Chondrocyte (in vitro differentiated cells): ENCODE measurements at places on chromosomes 6 and 20.
A peak's percentile ranks its signal among the peaks of the same experiment; 100 is the strongest.

GRCh38 chr20:17825252-17825959 lies 125.6 kb downstream of the BANF2 start:
- no peak for DNase-seq

GRCh38 chr20:43895235-43895634 lies 19.4 kb upstream of the TOX2 start:
- no peak for DNase-seq

- DNase-seq: no peak
Measured at GRCh38 chr20:19617256-19617655, 140.8 kb upstream of the RIN2 start.

DNA sequence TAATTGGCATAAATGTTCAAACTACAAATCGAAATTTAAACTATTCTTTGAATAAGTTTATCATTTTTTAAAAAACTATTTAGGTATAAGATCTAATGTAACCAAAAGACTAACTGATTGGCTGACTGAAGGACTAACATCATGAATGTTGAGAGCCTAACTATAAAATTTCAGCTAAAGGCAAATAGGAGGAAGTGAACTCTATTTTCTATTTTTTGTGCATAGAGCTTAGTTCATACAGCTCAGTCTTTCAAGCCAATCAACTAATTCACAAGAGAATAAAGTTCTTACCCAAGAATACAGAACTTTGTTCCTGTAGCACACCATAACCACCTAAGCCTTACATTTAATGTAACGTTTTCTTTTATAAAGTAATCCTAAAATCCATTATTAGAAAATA lies 46.3 kb upstream of the STXBP5 start:
- DNase-seq: no peak

- DNase-seq: no peak
Measured at GRCh38 chr20:34952671-34953070, 2.9 kb downstream of the GSS start.

- no peak for DNase-seq
Measured at GRCh38 chr6:169950558-169950957, 199.1 kb downstream of the ERMARD start.

DNA sequence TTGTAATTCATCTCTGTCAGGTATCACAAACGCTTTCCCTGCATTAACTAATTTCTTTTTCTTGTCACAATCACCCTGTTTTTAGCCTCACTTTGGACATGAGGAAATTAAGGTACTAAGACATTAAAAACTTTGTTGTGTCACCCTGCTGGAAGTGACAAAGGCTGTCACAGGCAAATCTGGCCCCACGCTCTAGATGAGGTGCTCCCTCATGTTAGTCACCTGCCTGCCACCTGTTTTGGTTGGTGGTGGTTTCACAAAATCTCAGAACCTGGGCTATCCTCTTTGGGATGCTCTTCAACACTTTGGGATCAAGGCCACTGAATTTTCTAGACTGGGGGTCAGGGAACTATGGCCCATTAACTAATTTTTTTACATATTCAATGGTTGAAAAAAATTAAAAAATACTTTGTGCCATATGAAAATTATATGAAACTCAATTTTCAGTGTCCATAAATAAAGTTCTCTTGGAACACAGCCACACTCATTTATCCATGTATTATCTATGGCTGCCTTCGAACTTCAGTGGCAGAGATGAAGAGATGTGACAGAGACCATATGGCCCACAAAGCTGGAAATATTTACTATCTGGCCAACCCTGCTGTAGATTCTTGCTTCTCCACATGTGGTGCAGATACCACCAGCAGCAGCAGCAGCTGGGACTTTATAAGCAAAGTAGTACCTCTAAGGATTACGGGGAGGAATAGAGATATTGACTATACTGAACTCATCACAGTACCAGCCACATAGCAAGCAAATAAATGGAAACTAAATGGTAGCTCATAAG lies 16.1 kb upstream of the TNFAIP3 start:
- no peak for DNase-seq

- no peak for DNase-seq
Measured at GRCh38 chr20:50108556-50109235, 4.3 kb downstream of the UBE2V1 start.

GRCh38 chr6:151948002-151948743 lies 140.7 kb downstream of the ESR1 start:
- no peak for DNase-seq

GRCh38 chr6:142246960-142247359 lies 54.8 kb upstream of the ADGRG6 start:
- no peak for DNase-seq

DNA sequence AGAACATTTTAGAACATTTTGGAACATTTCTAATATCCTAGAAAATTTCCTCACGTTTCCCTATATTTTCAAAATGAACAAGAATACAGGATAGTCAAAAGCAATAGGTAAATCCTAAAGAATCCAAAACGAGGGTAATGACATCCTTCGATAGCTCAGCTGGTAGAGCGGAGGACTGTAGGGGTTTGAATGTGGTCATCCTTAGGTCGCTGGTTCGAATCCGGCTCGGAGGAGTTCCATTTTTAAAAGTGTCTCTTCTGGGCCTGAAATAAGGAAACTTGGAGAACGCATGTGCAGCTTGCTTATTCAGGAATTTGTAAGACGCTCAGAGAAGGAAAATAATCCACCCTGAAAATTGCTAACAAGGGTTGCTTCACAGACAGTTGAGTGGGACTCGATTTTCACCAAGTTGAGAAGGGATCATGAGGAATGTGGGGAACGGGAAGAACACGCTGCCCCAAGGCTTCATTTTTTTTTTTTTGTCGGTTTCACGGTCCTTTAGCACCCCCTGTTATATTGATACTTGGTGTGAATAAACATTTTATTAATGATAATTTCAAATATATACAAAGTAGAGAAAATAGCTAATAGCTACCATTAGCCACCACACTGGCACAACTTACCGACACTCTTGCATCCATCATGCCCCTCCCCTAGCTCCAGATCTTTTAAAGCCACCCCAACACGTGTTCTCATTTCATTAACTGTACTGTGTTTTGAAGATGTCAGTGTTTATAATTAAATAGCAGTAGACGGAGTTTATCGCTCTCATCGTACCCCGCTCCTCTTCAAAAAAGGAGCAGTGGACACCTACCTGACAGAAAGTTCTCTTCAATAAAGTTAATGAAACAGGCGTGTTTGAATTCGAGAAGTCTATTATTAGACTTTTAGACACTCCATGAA lies 1.8 kb upstream of the ABT1 start:
- no peak for DNase-seq

DNA sequence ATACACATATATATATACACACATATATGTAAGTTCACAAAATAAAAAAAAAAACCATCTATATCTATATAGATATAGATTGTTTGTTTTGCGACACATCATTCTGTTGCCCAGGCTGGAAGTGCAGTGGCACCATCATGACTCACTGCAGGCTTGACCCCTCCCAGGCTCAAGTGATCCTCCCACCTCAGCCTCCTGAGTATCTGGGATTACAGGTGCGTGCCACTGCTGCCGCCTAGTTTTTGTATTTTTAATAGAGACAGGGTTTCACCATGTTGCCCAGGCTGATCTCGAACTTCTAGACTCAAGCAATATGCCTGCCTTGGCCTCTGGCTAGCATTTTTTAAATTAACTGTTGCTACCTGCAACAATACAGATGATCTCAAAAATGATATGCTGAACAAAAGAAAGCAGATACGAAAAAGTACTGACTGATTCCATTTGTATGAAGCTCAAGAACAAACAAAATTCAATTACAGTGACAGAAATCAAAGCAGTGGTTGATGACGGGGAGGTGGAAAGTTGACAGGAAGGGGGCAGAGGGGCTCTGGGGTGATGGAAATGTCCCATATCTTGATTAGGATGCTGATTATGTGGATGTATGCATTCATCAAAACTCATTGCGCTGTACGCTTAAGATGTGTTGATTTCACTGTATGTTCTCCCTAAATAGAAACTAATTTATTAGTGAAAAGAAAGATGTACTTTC lies 49.6 kb downstream of the ATXN1 start:
- DNase-seq: no peak

- no peak for DNase-seq
Measured at GRCh38 chr6:156779206-156780094, 2.3 kb downstream of the ARID1B start.

GRCh38 chr6:157607317-157608109 lies 215.5 kb upstream of the SNX9 start:
- no peak for DNase-seq

GRCh38 chr6:2810092-2810671 lies 31.5 kb downstream of the SERPINB1 start:
- no peak for DNase-seq

- no peak for DNase-seq
Measured at GRCh38 chr6:83190626-83191025, 2.4 kb downstream of the PGM3 start.

GRCh38 chr20:23007886-23008655 lies 27.0 kb upstream of the SSTR4 start:
- no peak for DNase-seq

DNA sequence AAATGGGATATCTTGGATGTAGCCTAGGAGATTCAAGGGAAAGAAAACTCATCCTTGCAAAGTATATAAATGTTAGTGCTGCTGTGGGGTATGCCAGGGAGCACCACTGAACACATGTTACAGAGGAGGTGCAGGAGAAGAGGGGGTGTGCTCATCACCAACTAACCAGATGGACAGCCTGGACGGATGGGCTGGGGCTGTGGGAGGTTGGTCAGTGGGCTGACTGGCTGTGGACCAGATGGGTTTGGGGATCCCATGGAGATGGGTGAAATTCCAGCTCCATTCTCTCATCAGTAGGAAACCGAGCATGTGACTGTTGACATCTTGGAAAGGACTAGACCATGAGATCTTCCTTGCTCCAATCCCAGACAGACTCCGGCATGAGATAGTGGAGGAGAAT lies 201.0 kb downstream of the LRFN2 start:
- no peak for DNase-seq

DNA sequence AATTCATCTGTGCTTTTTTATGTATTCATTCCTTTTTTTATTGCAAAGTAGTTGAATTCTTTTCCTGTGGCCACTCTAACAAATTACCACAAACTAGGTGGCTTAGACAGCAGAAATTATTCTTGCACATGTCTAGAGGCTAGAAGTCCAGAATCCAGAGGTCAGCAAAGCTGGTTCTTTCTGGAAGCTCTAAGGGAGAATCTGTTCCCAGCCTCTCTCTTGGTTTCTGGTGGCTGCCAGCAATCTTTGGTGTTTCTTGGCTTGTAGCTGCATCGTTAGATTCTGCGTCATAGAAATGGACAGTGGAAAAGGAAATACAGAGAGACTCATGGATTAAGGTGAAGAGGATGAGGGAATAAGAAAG lies 39.3 kb downstream of the GSTA2 start:
- DNase-seq: no peak

GRCh38 chr20:57620274-57620990 lies at the start of gene ZBP1:
TSS of gene ZBP1 (minus strand) at chr20:57620426. CDS start at chr20:57620295, 131 bp downstream.
- no peak for DNase-seq

GRCh38 chr20:19026121-19026878 lies 186.1 kb upstream of the SLC24A3 start:
- DNase-seq: no peak

DNA sequence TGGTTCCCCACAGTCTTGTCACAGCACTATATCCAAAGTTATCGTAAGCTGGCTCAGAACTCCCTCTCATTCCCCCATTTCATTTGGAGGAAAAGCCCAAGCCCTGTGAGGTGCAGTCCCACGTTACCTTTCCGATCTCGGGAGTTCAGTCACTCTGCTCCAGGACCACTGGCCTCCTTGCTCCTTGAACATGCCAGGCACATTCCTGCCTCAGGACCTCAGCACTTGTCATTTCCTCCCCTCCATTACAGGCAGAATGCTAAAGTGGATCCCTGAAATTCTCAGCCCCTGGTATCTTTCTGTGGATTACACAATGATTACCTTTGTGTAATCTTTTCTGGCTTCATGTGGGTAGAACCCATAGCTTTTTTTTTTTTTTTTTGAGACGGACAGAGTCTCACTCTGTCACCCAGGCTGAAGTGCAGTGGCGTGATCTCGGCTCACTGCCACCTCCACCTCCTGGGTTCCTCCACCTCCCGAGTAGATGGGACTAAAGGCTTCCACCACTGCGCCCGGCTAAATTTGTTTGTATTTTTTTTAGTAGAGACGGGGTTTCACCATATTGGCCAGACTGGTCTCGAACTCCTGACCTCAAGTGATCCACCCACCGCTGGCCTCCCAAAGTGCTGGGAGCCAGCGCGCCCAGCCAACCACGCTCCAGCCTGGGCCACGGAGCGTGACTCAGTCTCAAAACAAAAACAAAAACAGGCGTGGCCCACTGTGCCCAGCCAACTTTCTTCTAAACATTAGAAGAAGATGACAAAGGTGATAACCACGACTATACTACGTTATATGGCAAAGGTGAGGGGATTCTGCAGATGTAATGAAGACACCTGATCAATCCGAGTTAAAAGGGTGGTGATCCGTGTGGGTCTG lies 4.0 kb upstream of the OXT start:
- DNase-seq: peak; percentile 39

DNA sequence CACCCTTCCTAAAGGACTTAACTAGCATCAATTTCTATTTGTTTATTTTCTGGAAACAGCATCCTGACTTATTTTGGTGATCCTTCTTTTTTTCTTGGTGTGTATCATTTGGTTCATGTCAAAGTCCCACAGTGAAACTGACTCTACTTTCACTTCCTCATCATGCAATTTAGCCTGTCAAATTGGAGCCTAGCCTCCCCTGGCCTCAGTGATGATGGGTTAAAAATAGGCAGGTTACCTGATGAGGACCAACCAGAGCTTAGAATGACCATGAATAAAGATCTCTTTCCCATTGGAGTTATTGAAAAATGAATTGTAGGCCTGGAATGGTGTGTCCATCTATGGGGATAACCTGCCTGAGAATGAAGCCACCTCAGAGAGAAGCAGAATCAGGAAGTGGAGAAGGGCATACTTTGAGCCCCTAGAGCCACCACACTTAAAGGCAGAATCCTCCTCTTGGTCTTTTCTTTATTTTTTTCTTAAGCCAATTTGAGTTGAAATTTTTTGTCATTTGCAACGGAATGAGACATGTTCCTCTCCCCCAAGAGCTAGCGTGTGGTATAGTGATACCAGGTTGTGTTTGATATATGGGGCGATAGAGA lies 105.6 kb downstream of the BTBD3 start:
- no peak for DNase-seq

DNA sequence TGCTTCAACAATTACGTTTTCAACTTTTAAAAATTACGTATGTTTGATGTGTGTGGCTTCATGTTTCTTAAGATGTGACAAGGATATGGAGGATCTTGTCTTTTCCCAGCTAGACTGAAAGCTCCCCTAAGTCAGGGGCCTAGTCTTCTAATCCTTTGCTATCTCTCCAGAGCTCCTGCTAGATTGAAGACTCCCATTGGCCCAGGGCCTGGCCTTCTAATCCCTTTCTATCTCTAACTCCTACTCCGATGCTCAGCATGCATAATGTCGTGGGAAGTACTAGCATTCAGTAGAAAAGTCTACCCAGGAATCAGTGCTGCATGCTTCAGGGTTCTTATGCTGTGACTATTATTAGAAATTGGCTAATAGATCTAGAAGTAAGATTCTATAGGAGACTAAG lies 144.8 kb upstream of the SUPT3H start:
- no peak for DNase-seq

DNA sequence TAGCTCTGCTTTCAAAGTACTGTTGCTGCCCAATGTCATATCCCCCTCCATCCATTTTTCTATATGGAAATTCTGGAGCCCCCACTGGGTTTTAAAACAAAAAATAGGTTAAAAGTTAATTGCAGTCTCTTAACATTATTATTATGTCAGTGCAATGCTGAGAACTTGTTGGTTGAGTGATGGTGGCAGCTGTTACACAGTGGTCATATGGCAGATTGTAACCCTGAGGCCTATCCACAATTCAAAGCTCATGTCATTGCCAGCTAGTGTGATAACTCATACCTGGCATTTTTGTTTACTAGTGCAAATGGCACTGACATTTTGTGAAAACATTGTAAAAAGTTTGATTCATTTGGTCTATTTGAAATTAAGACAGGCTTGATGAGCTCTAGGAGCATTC lies 305.7 kb upstream of the FLRT3 start:
- DNase-seq: no peak
